ENCODE measurements at places on chromosomes 1 and 21.

DNA sequence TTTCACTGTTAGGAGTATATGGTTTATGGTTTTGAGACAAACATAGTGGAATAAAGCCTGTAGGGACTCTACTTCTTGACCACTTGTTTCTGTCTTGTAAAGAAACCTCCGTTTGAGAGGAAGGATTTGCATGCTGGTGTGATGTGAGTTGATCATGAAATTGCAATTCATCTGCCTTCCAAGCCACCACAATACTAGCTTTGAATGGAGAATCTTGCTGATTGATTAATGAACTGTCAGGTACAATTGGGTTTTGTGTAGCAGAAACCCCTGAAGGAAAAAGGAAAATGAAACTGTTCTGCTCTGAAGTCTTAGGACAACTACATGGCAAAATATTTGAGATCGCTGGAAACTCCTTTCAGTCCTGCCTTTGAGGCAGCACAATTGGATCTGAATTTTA, 90.7 kb downstream of the VPS13D start:
- no peak for DNase-seq

DNA sequence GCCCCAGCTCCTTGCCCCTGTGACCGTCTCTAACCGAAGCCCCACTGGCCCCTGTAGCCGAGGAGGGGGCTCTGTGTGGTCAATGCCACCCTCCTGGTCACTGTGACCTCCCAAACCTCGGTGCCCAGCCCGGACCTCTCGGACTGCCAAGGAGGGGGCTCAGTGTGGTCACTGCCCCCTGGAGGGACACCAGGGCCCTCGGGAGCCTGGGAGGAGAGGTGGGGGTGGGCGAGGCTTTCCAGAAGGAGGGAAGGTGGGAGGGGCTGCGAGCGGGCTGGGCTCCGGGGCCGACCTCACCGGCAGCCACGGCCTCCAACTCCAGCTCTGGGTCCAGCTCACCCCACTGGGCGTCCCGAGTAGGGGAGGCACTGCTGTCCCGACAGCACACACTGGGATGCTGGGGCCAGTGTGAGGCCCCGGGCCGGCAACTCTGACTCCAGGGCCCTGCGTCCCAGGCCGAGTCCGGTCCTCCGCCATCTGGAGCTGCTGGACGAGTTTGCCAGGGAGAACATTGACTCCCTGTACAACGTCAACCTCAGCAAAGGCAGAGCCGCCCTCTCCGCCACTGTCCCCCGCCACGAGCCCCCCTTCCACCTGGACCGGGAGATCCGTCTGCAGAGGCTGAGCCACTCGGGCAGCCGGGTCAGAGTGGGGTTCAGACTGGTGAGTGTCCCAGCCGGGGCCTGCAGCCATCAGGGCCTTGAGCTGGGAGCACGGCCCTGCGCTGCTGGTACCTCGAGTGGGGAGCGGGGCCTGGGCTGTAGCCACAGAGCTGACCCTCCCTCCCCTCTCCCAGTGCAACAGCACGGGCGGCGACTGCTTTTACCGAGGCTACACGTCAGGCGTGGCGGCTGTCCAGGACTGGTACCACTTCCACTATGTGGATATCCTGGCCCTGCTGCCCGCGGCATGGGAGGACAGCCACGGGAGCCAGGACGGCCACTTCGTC, 6.4 kb downstream of the SCNN1D start:
- DNase-seq = no peak

DNA sequence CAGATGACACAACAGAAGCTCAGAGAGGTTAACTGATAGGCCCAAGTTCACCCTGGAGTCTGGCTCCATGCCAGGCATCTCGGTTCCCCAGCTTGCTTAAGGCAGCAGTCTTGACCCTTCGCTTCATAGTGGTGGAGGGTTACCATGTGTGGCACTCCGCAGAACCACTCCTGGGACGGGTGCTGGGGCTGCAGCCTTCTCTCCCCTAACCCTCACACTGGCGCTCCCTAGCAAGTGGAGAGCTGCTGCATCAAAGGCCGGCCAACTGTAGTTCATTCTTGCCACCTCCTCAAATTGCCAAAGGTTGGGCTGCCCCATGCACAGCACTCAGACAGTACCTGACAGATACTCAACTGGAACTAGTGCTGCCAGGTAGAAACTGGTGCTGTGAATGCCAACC, 70.2 kb upstream of the KCND3 start:
- no peak for DNase-seq

- no peak for DNase-seq
Measured at GRCh38 chr1:214029796-214030195, 42.0 kb downstream of the PROX1 start.

GRCh38 chr1:74584185-74584584, 71.8 kb upstream of the LRRC53 start:
- no peak for DNase-seq

DNA sequence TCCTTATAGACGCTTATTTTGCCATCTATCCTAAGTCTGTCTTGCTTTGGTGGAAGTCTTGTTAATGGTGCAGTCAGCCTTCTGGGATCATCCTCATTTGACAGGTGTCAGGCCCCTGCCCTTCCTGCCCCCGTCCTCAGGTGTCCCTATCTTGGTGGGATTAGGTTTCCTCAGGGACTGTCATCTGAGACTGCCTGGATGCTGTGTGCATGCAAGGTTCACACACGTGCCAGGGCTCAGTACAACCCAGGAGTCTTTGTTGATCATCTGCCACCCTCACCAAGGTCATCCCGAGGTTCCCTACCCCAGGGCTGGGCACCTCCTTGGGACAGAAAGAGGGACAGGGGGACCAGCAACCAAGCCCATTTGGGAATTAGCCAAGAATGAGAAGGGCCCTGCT, 18.0 kb downstream of the PADI2 start:
- DNase-seq = no peak

DNA sequence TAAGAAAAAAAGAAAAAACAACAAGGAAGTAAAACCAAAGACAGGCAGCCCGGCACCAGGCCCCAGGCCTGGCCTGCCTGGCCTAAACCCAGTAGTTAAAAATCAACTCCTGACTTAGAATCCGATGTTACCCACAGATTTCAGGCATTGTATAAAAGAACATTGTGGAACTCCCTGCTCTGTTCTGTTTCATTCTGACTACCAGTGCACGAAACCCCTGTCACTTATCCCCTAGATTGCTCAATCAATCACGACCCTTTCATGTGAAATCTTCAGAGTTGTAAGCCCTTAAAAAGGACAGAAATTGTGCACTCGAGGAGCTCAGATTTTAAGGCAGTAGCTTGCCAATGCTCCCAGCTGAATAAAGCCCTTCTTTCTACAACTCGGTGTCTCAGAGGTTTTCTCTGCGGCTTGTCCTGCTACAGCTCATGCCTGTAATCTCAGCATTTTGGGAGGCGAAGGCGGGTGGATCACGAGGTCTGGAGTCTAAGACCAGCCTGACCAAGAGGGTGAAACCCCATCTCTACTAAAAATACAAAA, 15.6 kb upstream of the MYOCOS start:
- DNase-seq = no peak

DNA sequence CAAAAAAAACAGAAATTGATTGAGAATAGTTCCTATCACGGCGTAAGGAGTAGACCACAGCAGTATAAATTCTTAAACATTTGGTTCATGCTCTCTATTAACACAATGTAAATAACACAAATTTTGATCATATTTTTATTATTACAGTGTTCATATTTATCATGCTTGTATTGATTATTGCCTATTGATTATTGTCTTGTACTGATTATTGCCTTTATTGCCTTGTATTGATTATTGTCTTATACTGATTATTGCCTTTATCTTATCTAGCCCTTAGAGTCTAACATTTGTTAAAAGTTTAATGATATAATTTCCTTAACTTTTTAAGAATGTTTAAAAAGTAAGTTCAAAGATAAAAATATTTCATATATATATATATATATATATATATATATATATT, 460.7 kb downstream of the KCNT2 start:
- DNase-seq = no peak

DNA sequence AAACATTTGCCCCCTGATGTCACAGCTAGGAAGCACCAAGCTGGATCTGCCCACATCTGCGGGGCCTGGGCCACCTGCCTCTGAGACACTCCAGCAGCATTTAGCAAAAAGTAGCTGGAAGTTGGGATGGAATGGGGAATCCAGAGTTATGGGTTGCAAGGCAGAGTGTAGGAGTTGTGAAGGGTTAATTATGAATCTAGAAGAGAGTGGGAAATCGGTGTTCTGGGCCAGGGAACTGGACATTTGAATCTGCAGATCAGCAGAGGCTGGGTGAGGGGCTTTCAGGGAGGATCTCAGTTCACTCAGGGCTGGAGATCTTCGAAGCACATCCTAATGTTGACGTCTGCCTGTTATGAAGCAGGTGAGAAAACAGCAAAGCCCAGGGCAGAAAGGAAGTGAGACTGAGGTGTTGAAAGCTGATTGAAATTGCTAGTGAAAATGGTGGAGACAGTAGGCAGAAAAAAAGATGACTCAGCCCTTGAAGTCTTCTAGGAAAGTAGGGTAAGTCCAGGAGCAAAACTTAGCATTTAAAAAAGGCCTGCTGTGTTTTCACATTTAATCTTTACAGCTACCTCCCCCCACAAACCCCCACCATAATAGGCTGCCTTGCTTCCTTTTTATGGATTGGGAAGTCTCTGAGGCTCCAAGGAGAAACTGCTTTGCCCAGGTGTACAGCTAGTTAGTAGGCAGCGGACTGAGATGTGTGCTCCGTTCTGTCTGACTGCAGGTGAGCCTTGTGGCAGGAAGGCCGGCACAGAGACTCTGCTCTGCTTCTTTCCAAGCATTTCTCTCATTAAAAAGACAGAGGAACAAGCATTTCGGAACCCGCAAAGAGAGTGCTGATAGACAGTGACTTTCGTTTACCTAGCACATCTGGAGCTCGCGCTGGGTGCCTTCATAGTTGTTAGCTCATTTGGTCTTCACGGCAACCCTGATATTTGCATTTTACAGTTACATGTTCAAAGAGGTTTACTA, 7.2 kb downstream of the VANGL1 start:
- no peak for DNase-seq

DNA sequence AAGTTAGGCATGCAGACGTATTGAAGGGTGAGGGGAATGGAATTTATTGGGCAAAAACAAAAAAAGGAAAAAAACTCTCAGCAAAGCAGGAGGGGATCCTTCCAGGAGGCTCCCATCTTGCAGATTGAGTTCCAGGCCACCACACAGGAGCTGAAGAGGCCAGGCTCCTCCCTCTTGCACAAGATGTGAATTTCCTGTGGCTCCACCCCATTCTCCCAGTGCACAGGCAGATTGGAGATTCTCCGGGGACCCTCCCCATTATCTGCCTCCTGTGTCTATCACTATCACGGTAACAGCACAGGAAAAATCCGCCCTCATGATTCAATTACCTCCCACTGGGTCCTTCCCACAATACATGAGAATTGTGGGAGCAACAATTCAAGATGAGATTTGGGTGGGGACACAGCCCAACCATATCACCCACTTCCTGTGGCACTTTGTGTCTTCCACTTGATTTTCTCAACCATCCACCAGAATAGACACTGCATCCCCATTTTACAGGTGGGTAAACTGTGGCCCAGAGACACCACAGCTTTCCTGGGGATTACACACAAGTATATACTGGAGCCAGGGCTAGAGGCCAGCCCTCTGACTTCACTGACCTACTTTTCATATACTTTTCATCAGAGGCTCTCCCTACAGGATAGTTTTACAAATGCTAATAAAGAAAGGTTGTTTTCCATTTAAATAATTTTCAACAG, 18.9 kb upstream of the COL6A1 start:
- no peak for DNase-seq

DNA sequence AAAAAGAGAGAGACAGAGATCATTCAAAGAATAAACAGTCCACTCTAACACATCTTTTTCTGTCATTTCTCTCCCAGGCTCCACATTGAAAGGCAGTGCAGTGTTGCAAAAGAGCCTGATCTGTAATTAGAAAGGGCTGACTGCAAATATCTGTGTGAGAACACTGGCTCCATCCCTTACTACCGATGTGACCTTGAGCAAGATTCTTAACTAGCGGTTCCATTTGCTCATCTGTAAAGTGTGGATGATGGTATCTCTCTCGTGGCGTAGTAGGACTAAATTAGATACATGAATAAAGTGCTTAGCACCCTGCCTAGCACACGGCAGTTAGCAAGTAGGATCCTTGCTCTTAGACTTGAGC, 26.9 kb upstream of the SLC44A3 start:
- DNase-seq = no peak

DNA sequence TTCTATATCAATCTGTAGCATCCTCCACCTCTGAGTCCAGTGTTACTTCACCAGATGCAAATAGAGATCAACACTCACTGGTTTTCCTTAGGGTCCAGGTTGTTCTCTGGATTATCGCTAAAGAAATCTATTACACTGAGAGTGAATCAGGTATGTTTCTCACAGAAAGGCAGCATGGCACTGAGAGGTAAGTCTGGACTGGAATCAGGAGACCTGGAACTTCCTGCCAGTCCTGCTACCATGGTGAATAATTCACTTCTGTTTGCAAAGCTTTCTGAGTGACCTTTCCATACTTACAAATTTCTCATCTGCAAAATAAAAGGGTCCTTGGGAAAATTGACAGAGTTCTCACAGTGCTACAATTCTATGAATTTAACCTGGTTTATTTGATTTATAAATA, 1583.3 kb downstream of the MRPL39 start:
- no peak for DNase-seq

DNA sequence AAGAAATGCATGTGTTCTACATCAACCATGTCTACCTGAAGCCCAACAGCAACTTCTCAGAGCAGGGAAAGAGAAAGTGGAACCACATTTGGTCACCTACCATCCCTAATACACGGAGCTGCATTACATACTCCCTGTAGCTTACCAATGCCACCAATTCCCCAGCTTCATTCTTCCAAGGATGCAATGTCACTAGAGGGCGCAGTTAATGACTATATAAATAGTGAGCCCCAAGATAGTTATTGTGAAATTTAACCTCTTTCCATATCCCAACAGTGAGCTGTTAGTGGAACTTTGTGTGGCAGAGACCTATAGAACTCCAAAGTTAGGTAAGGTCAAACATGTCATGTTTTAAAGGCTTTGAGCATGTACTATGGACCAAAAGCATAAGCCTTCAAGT, 618.3 kb downstream of the SMYD3 start:
- DNase-seq = no peak

DNA sequence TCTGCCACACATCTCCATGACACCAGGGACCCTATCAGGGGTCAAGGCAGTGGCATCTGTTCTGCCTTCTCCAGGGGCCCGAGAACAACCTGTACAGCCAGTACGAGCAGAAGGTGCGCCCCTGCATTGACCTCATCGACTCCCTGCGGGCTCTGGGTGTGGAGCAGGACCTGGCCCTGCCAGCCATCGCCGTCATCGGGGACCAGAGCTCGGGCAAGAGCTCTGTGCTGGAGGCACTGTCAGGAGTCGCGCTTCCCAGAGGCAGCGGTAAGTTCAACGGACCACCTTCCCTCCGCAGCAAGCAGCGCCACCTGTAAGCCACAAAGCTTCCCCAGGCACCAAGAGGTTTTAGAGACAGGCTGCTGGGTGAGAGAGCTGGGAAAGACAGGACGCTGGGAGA, 15.9 kb downstream of the MX2 start:
- no peak for DNase-seq

GRCh38 chr1:25556132-25556670, 12.8 kb downstream of the LDLRAP1 start:
- DNase-seq = no peak

DNA sequence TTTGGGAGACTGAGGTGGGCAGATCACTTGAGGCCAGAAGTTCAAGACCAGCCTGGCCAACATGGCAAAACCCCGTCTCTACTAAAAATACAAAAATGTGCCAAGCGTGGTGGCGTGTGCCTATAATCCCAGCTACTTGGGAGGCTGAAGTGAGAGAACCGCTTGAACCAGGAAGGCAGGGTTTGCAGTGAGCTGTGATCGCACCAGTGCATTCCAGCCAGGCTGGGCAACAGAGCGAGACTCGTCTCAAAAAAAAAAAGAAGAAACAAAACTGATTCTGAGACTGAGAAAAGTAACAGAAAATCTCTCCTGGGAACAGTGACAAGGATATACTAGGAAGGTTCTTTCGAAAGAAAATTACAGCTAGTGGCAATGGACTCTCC, 20.9 kb downstream of the USP48 start:
- no peak for DNase-seq

Measured in stimulated activated CD4-positive, alpha-beta T cell treated with anti-CD3 and anti-CD28 coated beads, TNF-alpha, amount 100 ng/mL, for 1 hour (primary cell).